ENCODE measurements at places on chromosomes 12 and 14. TPM values are rescaled to one million over a fixed set of nuclear protein-coding genes. Genes with fewer than 3 reads are reported as not detected.

The C1QL4 gene
- 5.5 TPM for total RNA-seq

The OASL gene
- total RNA-seq = 2.5 TPM

The FAM181A gene
- total RNA-seq = not detected

The CACNA2D4 gene
- total RNA-seq = not detected

The FAM234B gene
- 4.7 TPM for total RNA-seq

The RDH5 gene
- total RNA-seq = 1.9 TPM

The MYF6 gene
- total RNA-seq = not detected

The OR6C2 gene
- total RNA-seq = not detected

The SLCO1A2 gene
- total RNA-seq = not detected

Measured in A549 treated with Hydrocortisone at 1 μM for 4 hours (cell line).